ENCODE measurements at places on chromosomes 1 and 21.

GRCh38 chr1:96233422-96233821 is 488.2 kb upstream of the PTBP2 start:
- DNase-seq: no peak

- no peak for DNase-seq
These were observed 258.7 kb upstream of the DMRTA2 start for GRCh38 chr1:50681931-50682330.

DNA sequence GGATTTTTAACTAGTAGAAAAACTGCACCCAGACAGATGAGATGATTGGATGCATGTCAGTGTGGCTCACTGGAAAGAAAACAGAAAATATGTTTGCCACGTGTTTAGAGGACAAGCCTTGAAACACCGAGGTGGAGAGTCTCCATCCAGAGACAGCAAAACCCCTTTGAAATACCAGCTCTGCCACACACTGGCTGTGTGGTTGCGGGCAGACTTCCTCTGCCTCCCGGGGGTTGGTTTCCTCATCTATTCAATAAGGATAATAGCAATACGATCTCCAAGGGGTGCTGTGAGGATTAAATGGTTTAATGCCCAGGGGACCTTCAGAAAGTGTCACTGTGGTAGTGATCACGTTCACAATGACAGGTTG is 67.2 kb upstream of the PARP1 start:
- no peak for DNase-seq

GRCh38 chr1:230839173-230839572 is 29.1 kb downstream of the C1orf198 start:
- DNase-seq: no peak

- DNase-seq: no peak
These were observed 100.9 kb downstream of the XCL2 start for GRCh38 chr1:168442931-168443330.

DNA sequence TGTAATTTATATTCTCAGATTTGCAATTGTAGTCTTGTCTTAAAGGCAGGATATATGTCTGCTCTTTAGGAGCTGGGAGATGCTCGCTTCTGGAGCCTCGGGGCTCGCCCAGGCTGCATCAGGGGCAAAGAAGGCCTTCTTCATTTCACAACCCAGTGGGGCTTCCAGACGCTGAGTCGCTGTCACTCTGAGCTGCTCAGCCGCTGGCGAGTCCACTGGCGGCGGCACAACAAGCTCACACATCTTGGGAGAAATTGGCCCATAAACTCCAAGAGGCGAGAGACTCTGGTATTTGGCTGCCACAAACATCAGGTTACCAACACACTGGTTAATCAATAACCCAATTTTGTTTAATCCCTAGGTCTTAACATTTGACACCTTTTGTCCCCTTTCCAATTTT is 216.6 kb downstream of the ATG4C start:
- DNase-seq: no peak

- no peak for DNase-seq
These were observed 1.4 kb upstream of the B4GALT2 start for GRCh38 chr1:43977376-43978263.

GRCh38 chr1:44413740-44414139 is 8.7 kb downstream of the RNF220 start:
- no peak for DNase-seq

Measured in GM13976 (cell line).